ENCODE measurements at places on chromosomes 7 and 10. TPM values are rescaled to one million over a fixed set of nuclear protein-coding genes. Genes with fewer than 3 reads are reported as not detected.

GIMAP4 gene
- total RNA-seq: 0.44 TPM

PDZD7 gene
- total RNA-seq: 1.4 TPM

BZW2 gene
- 65.5 TPM for total RNA-seq

WNT16 gene
- total RNA-seq: 0.87 TPM

PRR15 gene
- total RNA-seq: 0.22 TPM

GRK5 gene
- 8.1 TPM for total RNA-seq

MALRD1 gene
- 0.33 TPM for total RNA-seq

ZNF804B gene
- total RNA-seq: not detected

LFNG gene
- 6.1 TPM for total RNA-seq

POLR2J2 gene
- total RNA-seq: 3.2 TPM

ELAPOR2 gene
- total RNA-seq: 3.3 TPM

ACSL5 gene
- total RNA-seq: 0.22 TPM

ANLN gene
- 194 TPM for total RNA-seq

FZD8 gene
- 20.2 TPM for total RNA-seq

SEMA3C gene
- 345 TPM for total RNA-seq

ZPBP gene
- total RNA-seq: not detected

FKBP6 gene
- under 0.01 TPM for total RNA-seq

KCNH2 gene
- 4.4 TPM for total RNA-seq
